Muscle of leg (tissue), 16 donors: ENCODE measurements at places on chromosomes 3 and 15. TPM values are rescaled to one million over a fixed set of nuclear protein-coding genes. Genes with fewer than 3 reads are reported as not detected.

Gene CSPG4
- 76.7 TPM for total RNA-seq

Gene LSMEM2
- total RNA-seq: 25.4 TPM

Gene GPR160
- total RNA-seq: 1.2 TPM

Gene CACNA2D2
- total RNA-seq: 3.0 TPM

Gene P3H2
- 30.8 TPM for total RNA-seq

Gene HTR3E
- total RNA-seq: not detected

DNA sequence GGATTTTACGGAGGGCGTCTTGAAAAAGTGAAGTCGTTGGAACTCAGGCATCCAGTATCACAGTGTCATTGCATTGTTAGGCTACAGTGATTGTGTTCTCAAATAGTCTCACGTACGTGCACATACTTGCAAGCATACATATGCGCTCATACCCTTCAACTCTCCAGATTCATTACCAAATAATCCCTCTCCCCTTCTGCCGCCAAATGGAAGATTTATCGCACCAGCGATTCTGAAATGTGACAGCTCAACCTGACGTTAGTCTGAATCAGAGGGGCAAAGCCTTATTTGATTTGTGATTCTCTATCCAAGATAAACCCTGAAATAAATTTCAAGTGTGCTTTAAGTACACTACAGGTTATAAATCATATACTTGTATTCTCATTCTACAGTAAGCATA is 119.4 kb downstream of the GADL1 start:
- peak; percentile 25 for DNase-seq

DNA sequence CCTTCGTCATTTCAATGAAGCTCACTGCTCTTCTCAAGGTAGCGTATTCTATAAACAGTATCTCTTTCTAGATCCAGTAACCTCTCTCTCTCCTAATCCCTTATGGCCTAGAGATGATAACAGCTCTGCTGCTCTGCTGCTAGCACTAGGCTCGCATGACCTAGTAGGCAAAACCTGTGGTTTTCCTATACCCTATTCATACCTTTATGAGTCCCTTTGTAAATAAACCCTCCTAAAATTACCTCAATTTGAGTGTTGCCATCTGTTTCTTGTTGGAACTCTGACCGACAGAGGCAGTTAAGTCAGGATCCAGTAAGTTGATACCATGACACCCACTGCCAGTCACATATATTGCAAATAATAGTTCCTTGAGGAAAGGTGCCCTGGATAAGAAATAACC is 7.3 kb downstream of the CCDC14 start:
- no peak for DNase-seq

- no peak for DNase-seq
These were observed 80.7 kb upstream of the PCSK6 start for GRCh38 chr15:101570241-101570640.

DNA sequence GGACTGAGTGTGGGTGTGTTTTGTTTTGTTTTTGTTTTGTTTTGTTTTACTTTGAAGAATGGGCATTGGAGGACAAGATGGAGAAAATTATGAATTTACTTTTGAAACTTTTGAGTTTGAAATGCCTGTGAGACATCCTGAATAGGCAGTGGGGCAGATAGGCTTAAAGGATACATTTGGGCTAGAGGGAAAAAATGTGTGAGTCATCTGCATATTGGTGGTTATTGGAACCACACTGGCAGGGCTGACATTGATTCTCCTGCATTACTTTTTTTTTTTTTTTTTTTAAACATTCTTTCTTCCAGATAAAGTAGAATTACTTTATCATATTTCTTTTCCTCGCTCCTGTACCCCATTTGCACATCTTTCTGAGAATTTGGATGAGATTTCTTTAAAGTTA is 56.1 kb downstream of the CALML4 start:
- no peak for DNase-seq

- peak; percentile 22 for DNase-seq
These were observed 130.5 kb upstream of the LMCD1 start for GRCh38 chr3:8371085-8371551.

GRCh38 chr3:19994796-19995195 is 17.3 kb downstream of the PP2D1 start:
- DNase-seq: peak; percentile 88

DNA sequence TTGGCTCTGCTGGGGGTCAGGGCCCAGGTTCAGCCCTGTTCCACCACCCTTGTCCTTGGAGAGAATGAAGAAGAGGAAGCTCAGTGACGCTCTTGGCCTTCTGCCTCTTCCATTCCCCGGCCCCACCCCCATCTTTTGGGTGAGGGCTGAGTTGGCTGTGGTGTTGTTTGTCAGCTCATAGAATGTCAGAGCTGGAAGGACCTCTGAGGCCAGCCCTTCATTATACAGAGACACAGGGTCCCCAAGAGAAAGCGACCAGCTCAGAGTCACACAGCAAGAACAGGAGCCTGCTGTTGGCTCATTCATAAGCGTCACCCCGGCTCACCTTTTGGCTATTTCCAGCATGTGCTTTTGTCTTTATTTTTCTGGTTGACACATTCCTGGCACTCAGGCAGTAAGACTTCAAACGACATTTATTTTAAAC is 68.2 kb downstream of the AAGAB start:
- DNase-seq: peak; percentile 69

GRCh38 chr3:52221563-52222318 is 3.7 kb downstream of the TLR9 start:
- peak; percentile 57 for DNase-seq
